ENCODE measurements at places on chromosomes 16 and 17.

GRCh38 chr16:21033704-21034103 lies 116.9 kb downstream of the DNAH3 start:
- DNase-seq = no peak
- H3K27ac ChIP-seq = no peak overlapping the region

DNA sequence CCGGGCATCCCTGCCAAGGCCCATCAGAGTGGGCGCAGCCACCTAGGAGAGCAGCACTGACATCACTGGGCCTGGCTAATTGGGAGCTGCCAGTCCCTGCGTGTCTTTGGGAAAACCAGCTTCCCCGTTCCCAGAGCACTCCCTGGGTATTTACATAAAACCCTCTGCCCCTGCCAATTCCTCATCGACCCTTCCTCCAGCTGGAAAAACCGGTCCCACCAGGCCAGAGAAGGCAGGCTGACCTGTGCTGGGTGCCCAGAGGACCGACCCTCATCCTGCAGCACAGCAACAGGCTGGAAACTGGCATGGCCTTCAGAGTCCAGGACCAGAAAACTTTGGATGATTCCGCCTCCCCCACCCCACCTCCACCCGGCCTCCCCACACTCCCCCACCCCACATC lies 8.2 kb upstream of the FOXN1 start:
- DNase-seq = no peak
- H3K4me3 ChIP-seq = no peak overlapping the region
- no peaks in the 10 kb centered on the region for H3K4me1 ChIP-seq
- no peaks in the 10 kb centered on the region for H3K36me3 ChIP-seq
- H3K27me3 ChIP-seq = peaks cover 28% of the 10 kb centered on the region

DNA sequence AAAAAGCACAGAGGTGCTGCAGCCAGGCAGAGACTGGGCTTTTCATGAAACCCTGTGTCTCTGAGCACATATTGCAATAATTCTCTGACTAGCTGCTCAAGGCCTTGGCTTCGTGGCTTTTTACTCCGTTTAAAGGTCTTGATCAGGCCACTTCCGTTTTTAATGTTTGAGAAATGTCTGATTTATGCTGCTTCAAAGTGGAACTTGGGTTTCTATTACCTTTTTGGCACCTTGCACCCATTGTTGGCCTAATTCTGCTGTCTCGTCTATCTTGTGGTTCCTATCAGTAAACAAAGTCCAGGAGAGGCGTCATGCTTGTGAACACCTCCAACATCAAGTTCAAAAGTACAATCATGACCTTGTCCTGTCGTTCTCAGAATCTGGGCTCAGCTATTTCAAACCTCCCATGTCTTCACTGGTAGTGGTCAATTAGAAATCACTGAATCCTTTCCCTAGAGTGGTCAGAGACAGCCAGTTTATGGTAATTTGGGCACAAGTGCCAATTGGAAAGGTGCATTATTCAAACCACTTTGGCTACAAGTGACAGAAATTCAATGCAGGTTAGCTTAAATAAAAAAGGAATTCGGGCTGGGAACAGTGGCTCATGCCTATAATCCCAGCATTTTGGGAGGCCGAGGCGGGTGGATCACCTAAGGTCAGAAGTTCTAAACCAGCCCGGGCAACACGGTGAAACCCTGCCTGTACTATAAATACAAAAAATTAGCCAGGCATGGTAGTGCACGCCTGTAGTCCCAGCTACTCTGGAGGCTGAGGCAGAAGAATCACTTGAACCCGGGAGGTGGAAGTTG lies 33.3 kb upstream of the METTL9 start:
- no peak overlapping the region for H3K27ac ChIP-seq
- no peak overlapping the region for H3K4me3 ChIP-seq
- DNase-seq = no peak

GRCh38 chr17:30375661-30376060 lies 3.1 kb upstream of the CPD start:
- H3K27ac ChIP-seq = no peak overlapping the region
- no peak overlapping the region for H3K4me3 ChIP-seq
- no peak for DNase-seq
- peaks cover 2% of the 10 kb centered on the region for H3K36me3 ChIP-seq
- peaks cover 15% of the 10 kb centered on the region for H3K27me3 ChIP-seq

- peak overlapping the region; percentile 5 for H3K4me3 ChIP-seq
- peaks cover 26% of the 10 kb centered on the region for H3K36me3 ChIP-seq
Observed at GRCh38 chr17:66426397-66427033, 124.1 kb downstream of the PRKCA start.

- no peak overlapping the region for H3K4me3 ChIP-seq
- no peaks in the 10 kb centered on the region for H3K36me3 ChIP-seq
- H3K27ac ChIP-seq = no peak overlapping the region
- H3K27me3 ChIP-seq = no peaks in the 10 kb centered on the region
- DNase-seq = no peak
Observed at GRCh38 chr16:9340526-9341256, 249.2 kb downstream of the HAPSTR1 start.

DNA sequence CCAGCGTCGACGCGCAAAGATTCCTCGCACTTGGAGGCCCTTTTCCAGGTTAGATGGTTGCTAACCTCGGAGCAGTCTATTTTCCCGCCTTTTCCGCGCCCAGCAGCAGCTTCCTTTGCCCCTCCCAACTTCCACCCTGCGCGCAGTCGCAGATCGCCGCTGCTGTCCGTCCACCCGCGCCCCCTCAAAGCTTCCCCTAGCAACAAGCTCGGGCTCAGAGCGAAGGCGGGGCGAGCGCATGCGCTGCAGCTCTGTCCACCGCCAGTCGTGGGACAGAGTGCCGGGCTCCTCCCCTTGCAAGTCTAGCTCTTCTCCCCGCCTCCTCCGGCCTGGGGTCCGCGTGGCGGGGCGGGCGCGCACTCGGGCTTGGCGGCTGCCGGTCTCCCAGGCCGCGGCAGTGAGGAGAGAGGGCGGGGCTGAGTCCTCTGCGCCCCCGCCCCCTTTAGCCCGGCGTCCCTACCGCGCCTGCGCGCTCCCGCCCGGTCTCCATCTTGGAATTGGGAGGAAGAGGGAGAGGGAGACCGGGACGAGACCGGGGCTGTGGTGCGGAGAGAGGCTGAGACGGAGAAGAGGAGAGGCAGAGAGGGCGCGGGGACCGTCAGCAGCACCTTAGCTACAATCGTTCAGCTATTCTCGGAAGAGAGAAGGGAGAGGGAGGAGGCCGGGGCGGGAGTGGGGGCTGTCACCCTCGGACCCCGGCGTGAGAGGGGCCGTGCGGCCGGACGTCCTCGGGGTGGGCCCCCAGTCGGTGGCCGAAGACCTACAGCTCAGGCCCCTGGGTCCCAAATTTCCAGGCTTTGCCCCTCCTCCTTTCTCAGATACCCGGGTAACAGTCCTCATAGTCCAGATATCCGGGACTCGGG lies at the start of gene TAOK2:
Gene TAOK2 (plus strand): TSS at position 485 of the 863 bp plus-strand sequence. CDS start 3,905 bp downstream, outside the sequence.
- H3K27ac ChIP-seq = peak within 1 kb of the TSS; percentile 91
- H3K27me3 ChIP-seq = no peaks in the 10 kb centered on the region

DNA sequence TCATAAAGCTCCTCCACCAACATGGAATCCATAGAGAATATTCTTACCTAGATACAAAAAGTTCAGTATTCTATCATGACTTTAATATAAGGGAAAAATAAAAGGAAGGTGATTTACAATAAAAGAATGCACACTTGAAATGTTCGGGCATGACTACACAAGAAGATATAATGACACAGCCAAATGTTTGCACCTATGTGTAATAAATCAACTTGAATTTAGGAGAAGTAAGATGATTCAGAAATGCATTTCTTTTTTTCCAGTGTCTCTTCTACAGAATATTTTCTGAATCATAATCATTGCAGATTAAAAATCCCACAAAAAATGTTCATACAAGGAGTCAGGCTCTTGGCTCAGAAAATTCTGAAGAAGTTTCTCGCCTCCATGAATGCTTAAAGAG lies 404.0 kb upstream of the HSBP1 start:
- no peaks in the 10 kb centered on the region for H3K4me1 ChIP-seq
- no peaks in the 10 kb centered on the region for H3K27me3 ChIP-seq
- no peak overlapping the region for H3K4me3 ChIP-seq
- H3K36me3 ChIP-seq = no peaks in the 10 kb centered on the region

DNA sequence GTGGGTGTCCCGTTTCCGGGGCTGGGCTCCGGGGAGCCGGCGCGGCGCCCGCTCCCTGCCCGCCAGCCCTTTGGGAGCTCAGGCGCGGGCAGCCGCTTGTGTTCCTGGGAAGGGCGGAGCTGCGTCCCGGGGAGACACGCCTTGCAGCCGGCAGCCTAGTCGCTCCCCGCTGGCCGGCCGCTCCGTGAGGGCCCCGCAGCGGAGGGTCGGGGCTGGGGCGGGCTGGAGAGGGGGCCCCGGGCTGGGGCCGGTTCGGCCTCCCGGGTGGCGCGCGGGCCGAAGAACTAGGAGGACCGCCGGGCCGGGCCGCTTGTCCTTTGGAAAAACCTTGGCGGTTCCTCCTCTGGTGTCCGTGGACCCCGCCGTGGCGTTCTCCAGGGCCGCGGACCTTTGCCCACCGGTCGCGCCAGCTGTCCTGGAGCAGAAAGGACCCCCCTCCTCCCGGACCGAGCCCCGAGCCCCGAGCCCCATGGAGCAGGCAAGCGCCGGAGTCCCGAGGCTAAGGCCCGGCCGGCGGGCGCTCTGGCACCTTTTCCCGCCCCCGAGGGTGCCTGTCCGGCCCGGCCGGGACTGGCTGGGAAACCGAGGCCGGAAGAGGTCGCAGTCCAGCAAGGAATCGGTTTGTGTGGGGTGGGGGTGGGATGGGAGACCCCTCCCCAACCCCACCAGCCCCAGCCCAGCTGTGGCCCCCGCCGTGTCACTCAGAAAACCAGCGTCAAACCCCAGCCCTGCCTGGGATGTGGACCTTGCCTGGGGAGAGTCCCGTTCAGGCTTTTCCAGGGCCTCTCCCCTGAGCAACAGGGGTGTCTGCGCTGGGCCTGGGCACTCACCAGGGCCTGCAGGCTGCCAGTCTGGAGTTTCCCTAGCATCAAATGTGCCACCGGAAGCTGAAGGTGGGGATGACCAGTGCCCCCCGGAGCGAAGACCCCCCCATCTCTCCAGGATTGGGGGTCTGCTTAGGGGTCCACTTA lies 6.8 kb upstream of the TBC1D3B start:
- H3K36me3 ChIP-seq = no peaks in the 10 kb centered on the region
- no peaks in the 10 kb centered on the region for H3K4me1 ChIP-seq
- no peak for DNase-seq
- no peak overlapping the region for H3K4me3 ChIP-seq

DNA sequence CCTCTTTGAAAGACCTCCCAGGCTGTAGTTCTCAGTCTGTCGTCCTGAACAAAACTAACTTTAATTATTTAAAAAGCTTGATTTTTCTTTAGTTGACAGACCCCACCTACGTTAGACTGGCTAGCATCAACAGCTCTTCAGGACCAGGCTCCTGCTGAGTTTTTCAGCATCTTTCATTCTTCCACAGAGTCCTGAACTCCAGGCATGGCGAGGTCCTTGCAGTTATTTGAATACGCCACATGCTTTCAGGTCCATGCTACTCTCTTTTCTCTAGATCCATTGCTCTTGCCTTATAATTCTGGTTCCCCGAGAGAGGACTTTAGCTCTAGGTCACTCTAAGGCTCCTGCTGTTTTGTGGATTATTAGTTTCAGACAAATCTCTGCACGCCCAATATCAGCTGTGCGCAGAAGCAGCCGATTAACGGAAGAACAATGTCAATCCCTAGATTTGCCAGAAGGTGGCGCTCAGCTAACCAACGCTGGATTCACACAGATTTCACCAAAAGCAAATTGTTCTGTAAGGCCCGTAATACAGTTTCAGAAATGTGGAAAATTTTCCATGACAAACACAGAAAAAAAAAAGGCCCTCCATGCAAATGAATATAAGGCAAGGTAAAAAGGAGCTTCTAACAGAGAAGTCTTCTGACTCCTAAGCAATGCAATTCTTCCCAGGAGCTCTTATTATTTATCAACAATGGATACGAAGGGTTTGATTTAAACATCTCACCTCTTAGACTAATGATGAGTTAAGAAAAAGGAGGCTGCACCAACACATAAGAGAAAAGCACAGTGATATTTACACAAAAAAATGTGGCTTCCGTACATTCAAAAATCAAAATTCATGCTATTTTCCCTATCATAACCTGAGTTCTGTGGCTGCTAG lies 33.5 kb upstream of the BCO1 start:
- H3K36me3 ChIP-seq = no peaks in the 10 kb centered on the region
- H3K27me3 ChIP-seq = peaks cover 26% of the 10 kb centered on the region
- no peak overlapping the region for H3K27ac ChIP-seq
- H3K4me1 ChIP-seq = no peaks in the 10 kb centered on the region
- H3K4me3 ChIP-seq = no peak overlapping the region
- DNase-seq = peak; percentile 28

DNA sequence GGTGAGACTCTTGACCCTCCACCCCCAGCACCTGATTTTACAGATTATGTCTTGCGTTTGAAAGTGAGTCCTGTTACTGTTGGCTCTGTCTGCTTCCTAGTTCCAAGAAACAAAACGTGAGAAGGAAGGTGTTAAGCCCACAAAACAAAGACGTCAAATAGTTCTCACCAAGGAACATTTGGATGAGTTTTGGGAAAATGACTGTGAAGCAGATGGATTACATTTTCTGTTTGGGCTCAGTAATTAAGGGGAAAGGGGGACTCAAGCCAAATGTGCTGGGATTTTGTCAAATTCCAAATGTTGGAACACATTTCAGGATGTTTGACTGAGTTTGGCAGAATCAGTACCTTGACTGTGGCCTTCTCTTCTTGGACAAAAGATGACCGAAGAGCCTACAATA lies 71.2 kb downstream of the PCTP start:
- H3K27ac ChIP-seq = no peak overlapping the region
- DNase-seq = no peak
- H3K27me3 ChIP-seq = peaks cover 4% of the 10 kb centered on the region
- H3K4me1 ChIP-seq = no peaks in the 10 kb centered on the region

DNA sequence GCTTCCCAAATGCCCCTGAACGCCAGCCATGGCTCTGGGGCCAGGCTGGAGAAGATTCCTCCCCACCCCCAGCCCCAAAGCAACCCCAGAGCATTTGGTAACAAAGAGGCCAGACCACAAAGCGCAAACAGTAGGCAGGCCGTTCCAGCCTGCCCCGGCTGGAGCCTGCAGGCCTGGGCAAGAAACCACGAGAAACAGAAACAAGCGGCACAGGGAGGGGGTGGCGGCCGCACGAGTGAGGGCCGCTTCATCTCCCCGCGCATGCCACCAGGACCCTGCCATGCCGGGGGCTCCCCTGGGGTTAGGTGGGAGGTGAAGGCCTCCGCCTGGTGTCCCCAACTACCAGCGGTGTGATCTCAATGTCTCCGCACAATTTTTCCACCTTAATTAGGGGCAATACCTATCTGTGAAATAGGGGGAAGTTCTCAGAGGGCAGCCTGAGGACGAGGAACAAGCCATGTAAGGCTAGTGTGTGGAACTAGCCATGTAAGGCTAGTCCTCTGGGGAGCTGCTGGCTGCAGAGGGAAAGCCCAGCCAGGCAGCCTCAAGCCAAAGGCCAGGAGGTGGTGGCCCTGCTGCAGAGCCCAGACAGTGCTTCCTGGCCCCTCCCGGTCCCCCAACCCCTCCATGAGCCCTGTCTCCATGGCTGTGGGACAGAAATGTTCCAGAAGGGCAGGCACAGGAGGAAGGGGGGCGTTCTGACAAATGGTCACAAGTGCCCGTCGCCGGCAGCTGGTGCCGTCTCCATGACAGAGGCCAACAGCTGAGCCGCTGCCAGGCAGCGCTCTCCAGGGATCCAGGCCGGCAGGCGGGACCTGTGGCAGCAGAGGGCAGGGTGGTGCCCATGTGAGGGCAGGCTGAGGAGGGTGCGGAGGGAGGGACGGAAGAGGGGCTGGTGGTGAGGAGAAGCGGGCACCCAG lies 14.5 kb upstream of the MTSS2 start:
- H3K4me3 ChIP-seq = no peak overlapping the region
- H3K4me1 ChIP-seq = peaks cover 32% of the 10 kb centered on the region
- no peaks in the 10 kb centered on the region for H3K27me3 ChIP-seq
- H3K36me3 ChIP-seq = peaks cover 5% of the 10 kb centered on the region
- no peak for DNase-seq
